ENCODE measurements at places on chromosomes 3 and 15. TPM values are rescaled to one million over a fixed set of nuclear protein-coding genes. Genes with fewer than 3 reads are reported as not detected.

- H3K27ac ChIP-seq, result no peak overlapping the region
- no peak for DNase-seq
- no peaks in the 10 kb centered on the region for H3K4me1 ChIP-seq
- no peaks in the 10 kb centered on the region for H3K36me3 ChIP-seq
Measured at GRCh38 chr3:54357301-54357700, 234.9 kb downstream of the CACNA2D3 start.

GRCh38 chr15:66982816-66983215, 82.6 kb upstream of the SMAD3 start:
- H3K27me3 ChIP-seq, result no peaks in the 10 kb centered on the region
- no peak overlapping the region for H3K4me3 ChIP-seq
- no peak overlapping the region for H3K27ac ChIP-seq
- DNase-seq, result no peak
- no peaks in the 10 kb centered on the region for H3K4me1 ChIP-seq

DNA sequence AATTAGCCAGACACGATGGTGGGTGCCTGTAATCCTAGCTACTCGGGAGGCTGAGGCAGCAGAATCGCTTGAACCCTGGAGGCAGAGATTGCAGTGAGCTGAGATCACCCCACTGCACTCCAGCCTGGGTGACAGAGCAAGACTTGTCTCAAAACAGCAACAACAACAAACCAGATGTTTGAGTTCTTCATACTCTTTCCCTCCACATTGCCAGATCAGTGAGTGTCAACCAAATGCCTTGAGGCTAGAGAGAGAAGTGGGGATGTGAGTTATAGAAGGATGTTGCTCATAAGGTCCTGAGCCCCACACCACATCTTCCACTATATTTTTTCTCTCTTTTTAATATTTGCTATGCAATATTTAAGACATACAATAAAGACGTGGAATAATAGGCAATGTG, 19.8 kb downstream of the MAPKBP1 start:
- no peak for DNase-seq
- peaks cover 8% of the 10 kb centered on the region for H3K4me1 ChIP-seq
- no peaks in the 10 kb centered on the region for H3K27me3 ChIP-seq
- H3K27ac ChIP-seq, result peak overlapping the region; percentile 62
- no peak overlapping the region for H3K4me3 ChIP-seq
- no peaks in the 10 kb centered on the region for H3K36me3 ChIP-seq

BNIP2 gene
- 167 TPM for total RNA-seq

DNA sequence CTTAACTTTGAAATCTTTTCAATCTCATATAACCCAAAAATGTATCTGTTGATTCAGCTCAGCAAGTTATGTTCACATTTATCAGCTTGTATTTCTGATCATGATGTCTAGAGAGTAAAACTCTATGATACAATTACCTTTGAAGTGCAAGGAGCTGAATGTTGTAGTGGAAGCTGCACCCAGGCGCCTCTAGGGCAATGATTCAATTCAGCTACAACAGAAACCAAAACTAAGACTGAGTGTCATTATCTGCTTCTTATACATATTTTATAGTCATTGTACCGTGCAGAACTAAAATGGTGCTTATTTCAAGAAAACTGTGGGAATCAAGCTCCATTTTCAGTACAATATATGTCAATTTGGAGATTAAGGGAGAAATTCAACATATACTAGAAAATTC, 1237.5 kb downstream of the ZPLD1 start:
- H3K27me3 ChIP-seq, result no peaks in the 10 kb centered on the region
- no peak for DNase-seq
- H3K4me3 ChIP-seq, result no peak overlapping the region
- H3K27ac ChIP-seq, result no peak overlapping the region
- no peaks in the 10 kb centered on the region for H3K36me3 ChIP-seq

GRCh38 chr15:81569286-81570080, 195.5 kb upstream of the TMC3 start:
- no peaks in the 10 kb centered on the region for H3K36me3 ChIP-seq
- H3K27me3 ChIP-seq, result no peaks in the 10 kb centered on the region
- no peaks in the 10 kb centered on the region for H3K4me1 ChIP-seq
- no peak for DNase-seq
- no peak overlapping the region for H3K27ac ChIP-seq

- no peaks in the 10 kb centered on the region for H3K4me1 ChIP-seq
- H3K27me3 ChIP-seq, result no peaks in the 10 kb centered on the region
- H3K4me3 ChIP-seq, result no peak overlapping the region
- H3K27ac ChIP-seq, result peak overlapping the region; percentile 38
- DNase-seq, result no peak
- no peaks in the 10 kb centered on the region for H3K36me3 ChIP-seq
Measured at GRCh38 chr15:51721199-51721960, 16.1 kb downstream of the LYSMD2 start.

DNA sequence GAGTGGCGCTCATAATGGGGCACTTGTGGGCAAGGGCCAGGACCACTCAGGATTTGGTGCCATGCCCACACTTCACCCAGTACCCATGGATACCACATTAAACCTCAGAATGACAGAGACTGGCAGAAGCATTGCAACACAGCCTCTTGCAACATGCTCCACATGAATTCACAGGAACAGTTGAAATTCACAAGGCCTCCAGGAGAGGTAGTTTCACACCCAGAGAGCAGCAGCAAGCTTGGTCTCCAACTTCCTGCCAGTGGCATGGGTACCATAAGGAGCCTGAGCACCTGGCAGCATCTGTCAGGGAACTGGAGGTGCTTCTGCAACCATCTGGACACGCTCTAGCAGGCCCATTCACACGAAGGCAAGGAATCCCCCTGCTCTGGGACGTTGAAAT, 101.0 kb downstream of the OSBPL10 start:
- no peak overlapping the region for H3K4me3 ChIP-seq
- no peak overlapping the region for H3K27ac ChIP-seq
- no peak for DNase-seq

- no peak overlapping the region for H3K27ac ChIP-seq
- no peaks in the 10 kb centered on the region for H3K27me3 ChIP-seq
- no peak overlapping the region for H3K4me3 ChIP-seq
- H3K36me3 ChIP-seq, result no peaks in the 10 kb centered on the region
Measured at GRCh38 chr15:64187396-64188191, 24.8 kb upstream of the PPIB start.

DNA sequence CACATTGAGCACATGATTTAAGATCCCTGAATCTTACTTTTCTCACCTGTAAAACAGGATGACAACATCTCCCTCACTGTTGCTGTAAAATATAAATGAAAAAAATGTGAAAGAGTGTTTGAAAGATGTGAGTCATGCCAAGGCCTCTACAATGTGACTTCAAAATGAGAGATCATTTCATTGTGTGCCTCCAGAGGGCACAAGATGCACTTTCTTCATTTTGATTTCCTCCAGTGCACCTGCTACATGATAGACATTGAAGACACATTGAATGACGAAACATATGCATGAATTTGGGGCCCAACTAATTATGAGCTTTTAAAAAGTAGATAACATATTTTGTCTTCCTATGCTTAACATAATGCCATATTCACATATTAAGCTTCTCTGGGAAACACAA, 170.3 kb downstream of the MOBP start:
- H3K4me3 ChIP-seq, result no peak overlapping the region
- H3K27me3 ChIP-seq, result no peaks in the 10 kb centered on the region
- no peaks in the 10 kb centered on the region for H3K4me1 ChIP-seq
- DNase-seq, result no peak
- no peaks in the 10 kb centered on the region for H3K36me3 ChIP-seq

GPR176 gene
- total RNA-seq, result 12.1 TPM

GRCh38 chr3:108219336-108219735, 2.9 kb downstream of the IFT57 start:
- H3K4me3 ChIP-seq, result no peak overlapping the region
- no peaks in the 10 kb centered on the region for H3K4me1 ChIP-seq
- no peaks in the 10 kb centered on the region for H3K27me3 ChIP-seq
- no peak overlapping the region for H3K27ac ChIP-seq
- no peak for DNase-seq

- no peak for DNase-seq
- no peak overlapping the region for H3K4me3 ChIP-seq
- no peaks in the 10 kb centered on the region for H3K36me3 ChIP-seq
- no peaks in the 10 kb centered on the region for H3K27me3 ChIP-seq
- H3K27ac ChIP-seq, result no peak overlapping the region
Measured at GRCh38 chr3:33993631-33994030, 195.2 kb downstream of the PDCD6IP start.

DNA sequence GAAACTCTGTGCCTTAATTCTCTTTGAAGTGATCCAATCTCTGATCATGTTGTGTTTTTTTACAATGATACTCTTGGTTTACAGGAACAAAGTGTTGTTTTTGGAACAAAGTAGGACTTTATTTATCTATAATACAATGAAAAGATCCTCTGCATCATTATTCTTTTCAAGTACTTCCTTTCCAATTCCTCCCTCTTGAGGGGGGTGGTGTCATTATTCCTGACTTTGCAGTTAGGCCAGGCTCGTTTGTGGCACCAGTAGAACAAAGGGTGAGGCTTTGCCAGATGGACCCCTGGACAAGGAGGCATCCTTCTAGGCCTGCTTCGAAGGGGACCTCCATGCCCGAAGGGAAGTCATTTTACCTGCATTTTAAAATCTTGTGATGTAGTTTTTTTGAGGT, 41.7 kb upstream of the ZBTB38 start:
- DNase-seq, result no peak
- H3K4me1 ChIP-seq, result no peaks in the 10 kb centered on the region
- no peaks in the 10 kb centered on the region for H3K27me3 ChIP-seq
- H3K27ac ChIP-seq, result no peak overlapping the region

- H3K36me3 ChIP-seq, result no peaks in the 10 kb centered on the region
- DNase-seq, result no peak
- H3K4me3 ChIP-seq, result no peak overlapping the region
- no peaks in the 10 kb centered on the region for H3K4me1 ChIP-seq
Measured at GRCh38 chr3:27791956-27792355, 69.8 kb upstream of the EOMES start.

MITF gene
- 23.3 TPM for total RNA-seq

EIF2B5 gene
- total RNA-seq, result 50.1 TPM

- no peak overlapping the region for H3K4me3 ChIP-seq
- H3K36me3 ChIP-seq, result no peaks in the 10 kb centered on the region
- H3K27ac ChIP-seq, result peak overlapping the region; percentile 60
- H3K27me3 ChIP-seq, result no peaks in the 10 kb centered on the region
- no peaks in the 10 kb centered on the region for H3K4me1 ChIP-seq
- no peak for DNase-seq
Measured at GRCh38 chr3:72938471-72939265, 50.8 kb downstream of the GXYLT2 start.

DNA sequence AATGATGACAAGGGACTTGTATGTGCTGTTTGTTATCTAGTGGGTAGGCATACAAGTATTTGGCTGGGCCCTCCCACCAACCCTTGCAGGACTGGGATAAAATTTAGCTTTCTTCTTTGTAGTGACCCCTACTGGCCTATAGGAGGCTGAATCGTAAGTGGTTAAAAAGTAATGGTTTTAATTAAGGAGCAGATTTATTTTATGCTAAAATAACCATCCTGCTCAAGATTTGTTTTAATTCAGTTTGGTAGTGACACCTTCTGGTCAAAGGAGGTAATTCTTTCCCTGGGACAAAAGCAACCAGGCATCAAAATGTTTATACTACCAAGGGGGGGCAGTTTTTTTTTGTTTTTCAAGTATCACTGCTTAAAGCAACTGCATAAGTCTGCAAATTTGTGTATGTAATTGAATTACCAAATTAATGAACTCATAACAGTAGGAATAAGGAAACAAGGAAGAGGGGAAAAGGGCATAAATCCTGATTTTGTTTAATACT, 70.7 kb downstream of the TOP2B start:
- no peak for DNase-seq
- H3K36me3 ChIP-seq, result peaks cover 4% of the 10 kb centered on the region
- H3K4me3 ChIP-seq, result no peak overlapping the region
- H3K27ac ChIP-seq, result peak overlapping the region; percentile 50

- DNase-seq, result no peak
- peak overlapping the region; percentile 40 for H3K4me3 ChIP-seq
- no peaks in the 10 kb centered on the region for H3K4me1 ChIP-seq
- H3K36me3 ChIP-seq, result no peaks in the 10 kb centered on the region
- H3K27me3 ChIP-seq, result no peaks in the 10 kb centered on the region
Measured at GRCh38 chr3:156605686-156606605, 51.0 kb upstream of the SSR3 start.

GRCh38 chr3:160192310-160193029, 32.8 kb upstream of the C3orf80 start:
- DNase-seq, result no peak
- H3K4me3 ChIP-seq, result no peak overlapping the region
- no peaks in the 10 kb centered on the region for H3K4me1 ChIP-seq
- no peaks in the 10 kb centered on the region for H3K27me3 ChIP-seq
- H3K27ac ChIP-seq, result no peak overlapping the region

TEX55 gene
- not detected for total RNA-seq

AMOTL2 gene
- 83.2 TPM for total RNA-seq

DNA sequence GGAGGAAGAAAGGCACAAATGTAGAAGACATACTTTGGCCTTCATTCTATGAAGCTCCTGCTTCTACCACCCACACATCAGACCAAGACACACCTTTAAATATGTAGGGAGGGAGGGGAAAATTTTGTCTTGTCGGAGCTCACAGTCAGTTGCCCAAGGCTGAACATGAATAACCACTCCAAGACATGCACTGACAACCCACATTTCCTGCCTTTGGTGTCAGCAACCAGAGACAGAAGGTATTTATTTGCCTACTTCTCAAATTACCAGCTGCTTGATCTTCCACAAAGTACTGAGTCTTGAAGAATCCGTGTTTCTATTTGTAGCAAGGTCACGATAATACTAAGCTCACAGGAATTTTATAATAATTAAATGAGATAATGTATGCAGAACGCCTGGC, 169.7 kb downstream of the KCNMB2 start:
- H3K4me3 ChIP-seq, result no peak overlapping the region
- H3K4me1 ChIP-seq, result no peaks in the 10 kb centered on the region
- H3K27me3 ChIP-seq, result no peaks in the 10 kb centered on the region
- no peak overlapping the region for H3K27ac ChIP-seq
- H3K36me3 ChIP-seq, result no peaks in the 10 kb centered on the region
- DNase-seq, result no peak

GHRL gene
- total RNA-seq, result not detected

IGSF11 gene
- total RNA-seq, result under 0.01 TPM

PLCB2 gene
- total RNA-seq, result 13.6 TPM

DNA sequence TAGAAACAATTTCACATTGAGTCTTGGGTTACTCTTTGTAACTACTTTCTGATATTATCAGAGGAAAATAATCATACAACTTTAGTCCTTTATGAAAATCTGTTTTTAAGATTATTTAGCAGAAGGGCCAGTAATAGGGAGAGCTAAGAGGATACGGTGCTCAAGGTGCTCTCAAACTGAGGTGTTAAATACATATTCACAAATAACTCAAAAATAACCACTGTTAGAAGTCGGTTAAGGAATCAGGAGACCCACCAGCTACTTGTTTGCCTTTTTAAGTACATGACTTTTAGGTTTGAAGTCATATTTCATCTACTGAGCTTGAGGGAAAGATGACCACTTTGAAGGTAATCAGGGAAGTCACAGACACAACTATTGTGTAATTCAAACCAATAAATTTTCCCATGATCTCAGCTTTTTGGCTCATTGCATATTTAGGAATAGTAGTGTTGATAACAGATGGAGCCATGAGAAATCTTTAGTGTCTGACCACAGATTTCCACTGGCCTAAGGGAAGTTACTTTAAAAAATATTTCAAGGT, 1.4 kb upstream of the RSRC1 start:
- no peaks in the 10 kb centered on the region for H3K4me1 ChIP-seq
- H3K36me3 ChIP-seq, result no peaks in the 10 kb centered on the region
- no peak for DNase-seq
- H3K4me3 ChIP-seq, result no peak overlapping the region
- H3K27ac ChIP-seq, result no peak overlapping the region
- peaks cover 51% of the 10 kb centered on the region for H3K27me3 ChIP-seq
